ENCODE measurements at places on chromosomes 13 and 19. TPM values are rescaled to one million over a fixed set of nuclear protein-coding genes. Genes with fewer than 3 reads are reported as not detected.

- DNase-seq: peak; percentile 97
Measured at GRCh38 chr13:39952249-39953233, 297.1 kb downstream of the COG6 start.

DNA sequence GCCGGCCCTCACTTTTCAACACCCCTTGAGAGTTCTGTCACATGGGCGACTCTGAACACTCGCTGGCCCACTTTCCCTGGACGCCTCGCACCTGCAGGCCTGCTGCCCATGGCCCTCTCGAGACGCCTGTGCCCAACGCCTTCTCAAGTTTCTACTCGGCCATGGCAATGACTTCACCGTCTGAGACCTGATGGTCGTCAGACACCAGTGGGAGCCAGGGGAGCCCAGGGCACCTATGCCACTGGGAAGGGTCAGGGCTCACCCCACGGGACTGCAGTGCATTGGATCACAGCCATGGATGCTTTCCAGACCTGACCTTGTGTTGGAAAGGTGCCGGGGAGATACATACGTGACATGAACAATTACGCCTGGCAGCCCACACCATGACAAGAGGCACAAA is 60.1 kb downstream of the KLF2 start:
- no peak for DNase-seq

DNA sequence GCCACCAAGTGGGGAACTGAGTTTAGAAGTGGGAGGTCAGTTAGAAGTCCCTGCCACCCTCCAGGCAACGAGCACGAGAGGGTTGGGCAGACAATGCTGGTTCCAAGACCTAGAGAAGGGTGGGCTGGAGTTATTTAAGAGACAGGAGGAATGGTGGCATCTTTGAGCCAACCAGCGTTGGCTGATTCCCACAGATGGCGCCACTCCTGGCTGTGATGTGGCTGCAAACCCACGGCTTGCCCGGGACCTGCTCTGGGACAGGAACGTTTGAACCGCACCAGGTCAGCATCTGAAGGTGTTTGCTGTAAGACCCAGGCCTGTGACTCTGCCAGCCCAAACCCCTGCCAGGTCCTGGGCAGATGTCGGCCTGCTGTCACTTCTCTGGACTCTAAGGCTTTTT is 42.8 kb downstream of the BICRA start:
- no peak for DNase-seq

- DNase-seq: no peak
Measured at GRCh38 chr19:45145270-45146189, 15.3 kb downstream of the NKPD1 start.

DNA sequence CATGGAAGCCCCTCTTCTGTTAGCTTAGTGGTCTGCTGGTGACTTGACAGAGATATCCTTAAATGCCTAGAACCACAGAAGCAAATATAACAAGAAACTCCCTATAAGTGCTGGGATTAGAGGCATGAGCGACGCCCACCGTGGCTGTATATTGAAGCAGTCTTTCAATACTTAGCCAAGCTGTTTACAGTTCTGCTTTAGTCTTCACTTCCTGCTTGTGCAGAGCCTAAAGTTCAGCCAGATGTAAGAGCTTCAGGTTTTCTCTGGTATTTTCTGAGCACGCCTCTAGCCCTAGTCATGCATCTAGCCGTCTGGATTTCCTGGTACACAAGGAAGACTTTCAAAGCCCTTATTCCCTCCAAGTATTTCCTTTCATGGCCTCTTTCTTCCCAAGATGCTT is 28.5 kb downstream of the TRPM4 start:
- DNase-seq: no peak

- DNase-seq: no peak
Measured at GRCh38 chr19:4657262-4657661, 12.9 kb downstream of the MYDGF start.

DNA sequence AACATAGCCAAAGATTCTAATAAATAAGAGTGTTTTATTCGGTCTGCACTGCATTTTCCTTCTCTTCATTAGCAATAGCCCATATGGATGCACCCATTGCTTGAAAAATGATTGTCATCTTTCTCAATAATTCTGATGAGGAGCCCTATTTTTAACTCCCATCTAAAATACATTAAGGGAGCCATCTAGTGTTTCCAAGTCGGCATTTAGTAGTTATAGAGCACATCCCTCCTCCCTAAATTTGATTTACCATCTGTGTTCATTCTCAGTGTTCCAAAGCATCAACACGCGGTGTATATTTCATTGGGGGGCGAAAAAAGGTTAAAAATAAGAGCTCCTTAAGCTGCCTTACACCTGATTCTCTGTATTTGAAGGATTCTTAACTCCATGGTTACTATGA is 119.2 kb upstream of the IPO5 start:
- no peak for DNase-seq

- DNase-seq: no peak
Measured at GRCh38 chr19:38869160-38869835, 8.8 kb downstream of the RINL start.

DNA sequence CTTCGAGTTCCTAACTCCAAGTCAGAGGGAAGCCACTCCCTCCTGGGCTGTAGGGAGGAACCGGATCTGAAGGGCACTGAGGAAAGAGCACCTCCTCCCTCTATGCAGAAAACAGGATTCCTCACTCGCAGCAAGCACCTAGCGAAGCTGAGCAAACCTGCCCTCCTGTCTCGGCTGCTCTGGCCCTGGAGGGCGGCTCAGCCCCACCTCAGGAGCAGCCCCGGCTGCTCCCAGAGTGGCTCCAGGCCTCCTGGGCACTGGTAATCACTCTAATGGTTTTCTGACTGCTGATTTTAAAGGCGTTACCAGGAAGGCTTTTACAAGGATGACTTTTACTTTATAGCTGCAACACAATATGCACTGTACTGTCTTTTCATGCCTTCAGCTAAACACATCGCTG is 312.5 kb downstream of the TEX29 start:
- no peak for DNase-seq

DNA sequence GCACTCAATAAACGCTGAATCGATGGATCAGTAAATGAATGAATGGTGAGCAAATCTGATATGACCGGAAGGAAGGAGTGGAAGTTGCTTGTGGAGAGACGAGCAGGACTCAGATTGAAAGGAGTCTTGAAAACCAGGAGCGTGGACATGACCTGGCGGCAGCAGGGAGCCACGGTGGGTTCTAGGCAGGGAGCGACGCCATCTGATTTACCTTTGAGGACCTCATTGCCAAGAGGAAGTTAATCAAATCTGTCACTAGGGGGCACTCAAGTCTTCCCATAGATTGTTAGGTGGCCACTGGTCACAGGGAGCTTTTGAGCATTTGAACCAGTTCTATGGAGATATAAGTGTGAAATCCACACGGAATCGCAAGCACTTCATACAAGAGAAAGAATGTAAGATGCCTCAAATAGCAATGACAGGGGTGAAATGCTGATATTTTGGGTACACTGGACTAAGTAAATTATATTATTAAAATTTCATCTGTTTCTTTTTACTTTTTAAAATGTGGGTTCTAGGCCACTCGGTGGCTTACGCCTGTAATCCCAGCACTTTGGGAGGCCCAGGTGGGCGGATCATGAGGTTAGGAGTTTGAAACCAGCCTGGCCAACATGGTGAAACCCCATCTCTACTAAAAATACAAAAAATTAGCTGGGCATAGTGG is 9.2 kb upstream of the FBN3 start:
- DNase-seq: peak; percentile 59

GRCh38 chr13:50299546-50300249 is 284.5 kb downstream of the KCNRG start:
- DNase-seq: no peak

GRCh38 chr13:64546371-64546770 is 2683.8 kb downstream of the PCDH9 start:
- DNase-seq: no peak

GRCh38 chr19:54162241-54162805 is 2.8 kb upstream of the LENG1 start:
- peak; percentile 82 for DNase-seq

DNA sequence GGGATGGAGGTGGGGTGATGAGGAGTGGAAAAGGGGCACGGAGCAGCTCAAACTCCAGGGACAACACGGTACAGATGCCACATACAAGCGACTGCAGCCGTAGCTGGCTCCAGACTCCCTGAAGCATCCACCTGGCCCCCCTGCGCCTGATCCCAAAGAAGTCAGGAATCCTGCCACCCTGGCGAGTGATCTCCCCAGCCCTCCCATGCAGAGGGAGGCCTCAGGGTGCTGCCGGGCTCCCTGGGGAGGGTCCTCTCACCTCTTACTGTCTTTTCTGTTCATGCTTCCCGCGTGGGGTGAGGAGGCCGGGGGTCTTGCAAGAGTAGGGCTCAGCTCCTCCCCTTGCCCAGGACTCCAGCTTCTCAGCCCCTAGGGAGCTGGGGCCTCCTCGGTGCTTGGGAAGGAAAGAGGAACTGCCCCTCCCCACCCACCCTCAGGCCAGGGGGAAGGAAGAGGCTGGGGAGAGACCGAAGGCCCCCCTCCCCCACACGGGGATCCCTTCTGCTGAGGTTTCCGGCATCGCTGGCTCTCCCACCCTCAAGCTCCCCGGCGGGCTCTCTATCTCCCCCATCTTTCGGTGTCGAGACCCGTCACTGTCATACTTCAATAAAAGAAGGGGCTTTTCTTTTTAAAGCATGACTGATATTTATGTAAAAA is at the start of gene RASGRP4:
Gene RASGRP4 (minus strand): TSS at position 410 of the 657 bp plus-strand sequence. CDS start 128 bp downstream, at position 282.
- DNase-seq: no peak

- no peak for DNase-seq
Measured at GRCh38 chr13:99994638-99995020, 13.0 kb downstream of the ZIC2 start.

ACTMAP gene
- polyA plus RNA-seq: 5.2 TPM

KANK3 gene
- 25.0 TPM for polyA plus RNA-seq

KLF12 gene
- 18.3 TPM for polyA plus RNA-seq

ZNF285 gene
- 0.90 TPM for polyA plus RNA-seq

CYP2A13 gene
- not detected for polyA plus RNA-seq

ZNF555 gene
- 1.2 TPM for polyA plus RNA-seq

ARHGEF7 gene
- 86.2 TPM for polyA plus RNA-seq

UPK1A gene
- polyA plus RNA-seq: not detected

ZNF155 gene
- 2.0 TPM for polyA plus RNA-seq

FAAP24 gene
- polyA plus RNA-seq: 2.0 TPM

ATP12A gene
- polyA plus RNA-seq: not detected

PINLYP gene
- 4.8 TPM for polyA plus RNA-seq

IRS2 gene
- 1.6 TPM for polyA plus RNA-seq

PNMA8C gene
- polyA plus RNA-seq: not detected

All from endothelial cell of umbilical vein (primary cell).